ENCODE measurements at places on chromosomes 5 and 9. TPM values are rescaled to one million over a fixed set of nuclear protein-coding genes. Genes with fewer than 3 reads are reported as not detected.

GRCh38 chr9:98010445-98010844, 27.3 kb downstream of the ANP32B start:
- DNase-seq: no peak

DNA sequence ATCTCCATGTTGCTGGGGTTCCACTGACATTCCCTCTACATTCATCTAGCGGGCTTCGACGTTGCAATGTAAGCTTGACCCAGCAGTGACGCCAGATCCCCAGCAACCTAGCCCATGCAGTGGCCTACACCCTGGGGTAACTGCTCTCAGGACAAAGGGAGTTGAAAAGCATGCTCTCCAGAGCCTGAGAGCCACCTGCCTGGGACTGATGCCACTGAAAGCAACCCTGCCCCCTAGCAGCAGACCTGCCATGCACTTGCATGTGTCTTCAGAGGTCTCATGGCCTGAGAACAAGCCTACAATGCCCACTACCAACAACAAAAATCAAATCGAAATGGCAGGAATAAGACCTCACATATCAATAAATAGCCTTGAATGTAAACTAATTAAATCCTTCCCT, 330.3 kb downstream of the TRIM36 start:
- no peak for DNase-seq

The PHYHD1 gene
- total RNA-seq: 21.4 TPM

- no peak for DNase-seq
Measured at GRCh38 chr5:42745426-42745825, 11.2 kb upstream of the CCDC152 start.

- no peak for DNase-seq
Measured at GRCh38 chr5:103092676-103093075, 27.3 kb downstream of the GIN1 start.

The HAND1 gene
- total RNA-seq: 4.7 TPM
